ENCODE measurements at places on chromosomes 1 and 21.

- DNase-seq = no peak
Observed at GRCh38 chr1:9822897-9823692, 670 bp downstream of the CLSTN1 start.

DNA sequence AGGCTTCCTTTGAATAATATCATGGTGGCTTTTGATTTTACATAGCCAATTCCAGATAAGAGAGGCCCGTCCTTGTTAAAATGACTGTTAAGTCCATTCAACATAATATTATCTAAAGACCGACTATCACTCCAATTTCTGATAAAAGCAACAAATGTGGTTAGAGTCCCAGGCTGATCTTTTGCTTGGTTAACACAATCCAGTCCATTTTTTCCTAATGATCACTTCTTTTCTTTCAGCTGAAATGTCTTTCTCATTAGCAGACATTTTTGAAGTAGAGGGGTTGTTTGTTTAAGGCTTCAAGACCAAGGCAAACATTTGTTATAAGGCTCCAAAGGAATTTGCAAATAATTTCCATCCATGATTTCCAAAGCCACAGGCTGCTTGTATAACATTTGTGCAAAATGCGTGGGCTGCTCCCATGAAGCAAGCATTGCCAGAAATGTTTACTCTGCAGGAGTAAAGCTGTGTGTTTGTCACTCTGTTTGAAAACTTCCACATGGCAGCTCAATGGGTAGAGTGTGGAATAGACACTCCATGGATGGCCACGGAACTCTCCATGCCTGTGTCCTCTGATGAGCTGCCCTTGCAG lies 111.5 kb downstream of the PSMG1 start:
- peak; percentile 49 for DNase-seq

GRCh38 chr1:89608984-89609725 lies 23.8 kb upstream of the LRRC8C start:
- DNase-seq = no peak

DNA sequence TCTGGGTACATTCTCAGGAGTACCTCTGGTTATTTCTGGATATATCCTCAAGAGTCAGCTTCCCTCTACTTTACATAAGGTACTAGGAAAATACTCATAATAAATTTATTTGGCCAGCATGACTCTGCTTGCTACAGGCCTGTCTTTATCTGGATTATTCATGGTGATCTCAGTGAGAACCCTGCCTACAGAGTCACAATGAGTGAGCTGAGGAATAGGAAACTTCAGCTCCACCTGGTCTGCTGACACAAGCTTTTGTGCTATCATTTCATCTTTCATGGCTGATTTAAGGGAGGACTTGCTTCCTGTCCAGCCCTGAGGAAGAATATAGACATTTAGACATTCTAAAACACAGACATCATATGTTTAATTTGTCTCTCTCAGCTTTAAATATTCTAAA lies 19.5 kb upstream of the SUCO start:
- no peak for DNase-seq

DNA sequence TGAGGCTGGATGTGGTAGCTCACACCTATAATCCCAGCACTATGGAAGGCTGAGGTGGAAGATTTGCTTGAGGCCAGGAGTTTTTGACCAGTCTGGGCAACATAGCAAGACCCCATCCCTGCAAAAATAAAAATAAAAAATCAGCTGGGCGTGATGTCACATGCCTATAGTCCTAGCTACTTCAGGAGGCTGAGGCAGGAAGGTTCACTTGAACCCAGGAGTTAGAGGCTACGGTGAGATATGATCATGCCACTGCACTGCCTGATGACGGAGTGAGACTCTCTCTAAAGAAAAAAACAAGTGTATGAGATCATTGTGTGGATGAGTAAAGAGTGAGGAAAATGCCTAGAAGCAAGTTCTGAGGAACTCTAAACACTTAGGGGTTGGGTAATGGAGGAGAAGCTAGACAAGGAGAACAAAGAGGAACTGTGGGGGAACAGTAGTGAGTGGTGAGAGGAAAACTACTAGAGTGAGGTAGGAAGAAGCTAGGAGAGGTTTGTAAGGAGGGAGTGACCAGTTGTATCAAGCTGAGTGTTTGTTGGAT lies 17.0 kb downstream of the CLIC4 start:
- no peak for DNase-seq

DNA sequence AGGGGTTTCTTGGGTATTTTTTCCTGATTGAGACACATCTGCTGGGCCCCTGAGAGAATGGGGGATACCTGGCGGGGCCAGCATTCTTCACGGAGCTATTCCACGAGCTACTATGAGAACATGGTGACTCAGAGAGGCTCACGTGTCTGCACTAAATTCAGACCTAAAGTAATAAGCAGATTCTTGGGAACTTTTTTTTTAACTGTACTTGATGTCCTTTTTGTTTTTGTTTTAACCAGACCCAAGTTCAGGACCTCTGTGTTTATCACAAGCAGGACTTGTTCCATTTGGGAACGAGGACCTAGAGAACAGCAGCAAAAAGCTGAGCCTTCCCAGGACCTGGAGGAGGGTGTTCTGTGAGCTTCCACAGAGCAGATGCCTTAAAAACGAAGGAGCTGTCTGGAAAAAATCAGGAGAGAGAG lies 44.0 kb downstream of the EVA1C start:
- DNase-seq = no peak

DNA sequence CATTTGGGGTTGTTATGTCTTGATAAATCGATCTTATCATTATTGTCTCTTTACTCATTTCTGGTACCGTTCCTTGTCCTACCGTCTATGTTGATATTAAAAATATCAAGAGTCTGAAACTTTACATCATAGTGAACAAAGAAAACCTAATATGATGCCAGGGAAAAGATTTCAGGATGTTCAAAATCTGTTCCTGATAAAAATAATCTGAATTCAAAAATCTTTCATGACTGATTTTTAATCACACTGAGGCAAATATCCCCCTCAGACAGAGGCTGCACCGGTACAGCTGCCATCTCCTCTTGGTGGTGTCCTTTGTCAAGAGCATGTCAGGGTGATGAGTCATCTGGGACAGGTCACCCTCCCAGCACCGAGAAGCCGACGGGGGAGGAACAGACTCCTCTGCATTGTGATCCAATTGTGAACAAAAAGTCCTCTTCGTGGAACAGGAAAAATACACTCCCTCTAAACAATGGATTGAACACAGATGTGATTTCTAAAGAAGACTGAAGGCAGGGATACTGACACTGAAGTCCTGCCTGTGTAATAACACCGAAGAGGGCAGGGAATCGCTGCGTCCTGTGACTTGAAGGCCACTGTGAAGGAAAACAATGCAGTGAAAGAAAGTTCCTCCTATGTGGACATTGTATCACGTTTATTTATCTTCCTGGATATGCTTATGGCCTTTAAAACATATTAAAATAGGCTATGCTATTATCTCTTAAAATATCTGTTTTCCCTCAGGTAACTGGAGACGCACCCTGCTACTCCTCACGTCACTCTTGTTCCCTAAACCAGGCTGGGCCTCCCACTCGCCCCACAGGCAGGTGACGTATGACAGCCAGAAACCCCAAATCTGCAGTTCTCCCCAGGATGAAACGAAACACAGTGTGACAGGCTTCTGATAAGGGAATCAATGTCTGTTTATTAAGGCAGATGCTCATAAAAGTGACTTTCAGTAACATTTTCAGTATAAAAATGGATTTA lies 4.3 kb upstream of the SPATC1L start:
- no peak for DNase-seq

DNA sequence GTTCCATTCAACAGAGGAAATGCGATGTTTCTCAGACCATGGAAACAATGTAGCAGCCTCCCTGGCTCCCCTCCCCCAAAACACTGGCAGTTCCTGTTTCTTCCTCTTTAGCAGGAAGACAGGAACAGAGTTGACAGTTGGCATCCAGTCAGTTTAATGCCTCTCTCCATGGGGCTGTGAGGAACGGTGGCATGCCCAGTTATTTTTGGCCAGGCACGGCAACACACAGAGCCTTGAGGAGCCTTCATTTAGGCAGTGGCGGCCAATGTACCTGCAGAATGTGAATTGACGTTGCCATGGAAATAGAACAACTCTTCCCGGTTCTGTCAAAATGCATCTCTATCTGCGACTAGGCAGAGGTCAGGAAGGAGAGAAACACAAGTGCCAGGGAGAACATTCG lies 330.6 kb downstream of the DSCAM start:
- no peak for DNase-seq

DNA sequence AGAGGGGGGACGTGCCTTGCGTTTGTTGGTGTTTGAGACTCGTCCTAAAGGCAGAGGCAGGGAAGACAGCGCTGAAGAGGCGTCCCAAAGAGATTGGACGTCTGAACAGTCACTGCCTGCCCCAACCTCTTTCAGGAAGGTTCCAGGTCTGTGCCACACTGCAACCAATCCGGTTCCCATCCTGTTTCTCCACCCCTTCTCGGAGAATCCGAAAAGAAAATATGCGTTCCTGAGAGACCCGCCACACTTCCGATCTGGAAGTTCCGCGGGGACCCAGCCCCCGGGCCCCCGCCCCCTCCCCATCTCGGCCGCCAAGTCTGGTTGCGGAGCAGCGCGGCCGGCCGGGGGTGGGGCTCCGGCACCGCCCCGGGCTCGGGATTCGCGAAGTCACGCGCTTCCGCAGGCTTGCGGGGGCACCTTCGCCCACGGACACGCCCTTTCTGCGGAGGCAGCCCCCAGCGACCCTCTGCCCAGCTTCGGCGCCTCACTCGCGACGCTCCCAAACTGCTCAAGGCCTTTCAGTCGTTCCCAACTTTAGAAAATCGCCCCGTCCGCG lies 124.5 kb upstream of the DPYD start:
- DNase-seq = no peak

DNA sequence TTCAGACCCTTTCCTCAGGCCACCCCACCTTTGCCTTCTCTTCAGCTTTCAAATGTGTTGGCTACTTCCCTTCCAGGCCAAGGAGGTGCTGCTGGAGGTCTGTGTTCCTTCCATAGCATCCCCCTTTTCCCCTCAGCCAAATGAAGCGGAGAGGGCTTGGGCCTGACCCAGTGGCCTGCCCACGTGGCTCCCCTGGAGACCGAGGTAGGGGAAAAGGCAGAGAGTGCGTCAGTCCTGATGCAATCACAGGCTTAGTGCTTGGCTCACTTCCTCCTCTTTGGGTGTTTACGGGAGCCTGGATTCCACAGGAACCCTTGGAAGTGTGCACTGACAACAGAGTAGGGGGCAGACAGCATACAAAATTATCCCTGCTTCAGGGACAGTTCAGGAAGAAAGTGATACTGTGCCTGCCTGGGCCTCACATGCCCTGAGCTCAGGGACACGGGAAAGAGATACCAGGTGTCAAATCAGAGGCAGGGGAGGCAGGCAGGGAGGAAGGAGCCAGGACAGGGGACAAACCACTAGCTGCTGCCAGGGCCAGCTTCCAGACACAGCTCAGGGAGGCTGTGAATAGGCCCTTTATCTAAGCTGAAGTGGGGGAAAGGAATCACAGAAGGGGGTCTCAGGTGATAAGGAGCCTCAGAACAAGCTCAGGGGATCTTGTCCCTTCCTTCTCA lies 16.6 kb upstream of the PTP4A2 start:
- peak; percentile 94 for DNase-seq

DNA sequence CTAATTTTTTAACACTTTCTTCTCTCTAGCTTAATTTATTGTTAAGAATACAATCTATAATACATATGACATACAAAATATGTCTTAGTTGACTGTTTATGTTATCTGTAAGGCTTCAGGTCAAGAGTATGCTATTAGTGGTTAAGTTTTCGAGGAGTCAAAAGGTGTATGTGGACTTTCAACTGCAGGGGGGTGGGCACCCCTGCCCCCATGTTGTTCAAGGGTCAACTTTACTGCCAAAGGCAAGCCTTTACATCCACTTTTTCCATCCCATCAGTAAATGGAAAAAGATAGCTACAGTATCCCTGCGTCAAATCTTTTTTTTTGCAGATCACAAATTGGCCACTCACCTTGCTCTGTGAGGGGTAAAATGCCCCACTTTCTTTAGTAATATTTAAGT lies 6.3 kb downstream of the METTL18 start:
- DNase-seq = no peak

- no peak for DNase-seq
Observed at GRCh38 chr21:46551636-46552241, 53.1 kb downstream of the S100B start.

DNA sequence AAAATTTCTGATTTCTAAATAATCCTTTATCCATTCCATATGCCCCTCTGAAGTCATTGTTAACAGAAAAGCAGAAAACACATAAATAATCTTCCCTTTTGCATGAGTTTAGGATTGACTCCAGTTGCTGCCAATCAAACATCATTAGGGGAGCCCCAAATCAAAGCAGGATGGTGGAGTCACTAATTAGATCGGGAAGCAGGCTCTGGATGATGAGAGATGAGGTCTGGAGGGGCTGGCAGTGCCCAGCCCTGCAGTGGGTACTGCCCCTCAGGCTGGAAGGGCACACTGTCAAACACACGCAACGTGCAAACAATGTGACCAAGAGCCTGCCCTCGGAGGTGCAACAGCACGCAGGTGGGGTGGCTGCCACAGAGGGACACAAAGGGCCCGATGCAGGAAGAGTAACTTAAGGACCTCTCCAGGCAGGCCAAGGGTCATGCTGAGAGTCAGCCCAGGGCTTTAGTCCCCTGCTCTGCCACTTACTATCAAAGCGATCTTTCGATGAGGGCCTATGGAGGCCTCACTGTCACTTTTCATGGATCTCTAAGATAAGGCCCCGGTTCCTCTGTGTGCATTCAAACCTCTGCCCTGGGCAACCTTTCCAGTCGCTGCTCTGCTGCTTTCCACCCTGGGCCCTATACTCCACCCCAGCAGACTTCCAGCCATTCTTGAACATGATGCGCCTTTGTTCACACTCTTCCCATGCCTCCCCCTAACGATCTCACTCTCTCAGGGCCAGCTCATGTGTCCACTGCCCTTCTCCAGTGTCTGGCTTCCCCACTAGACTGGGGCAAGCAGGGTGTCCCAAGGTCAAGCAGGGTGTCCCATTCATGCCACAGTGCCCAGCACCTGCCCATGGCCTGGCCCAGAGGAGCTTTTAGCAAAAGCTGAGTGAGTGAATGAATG lies 98.9 kb downstream of the DMRTB1 start:
- no peak for DNase-seq

GRCh38 chr1:36506276-36506920 lies 23.7 kb upstream of the CSF3R start:
- DNase-seq = no peak

Measured in fibroblast of skin of left biceps (primary cell).